ENCODE measurements at places on chromosomes 2 and 18.

- DNase-seq, result no peak
Observed at GRCh38 chr2:38074058-38074763, 1.7 kb downstream of the CYP1B1 start.

DNA sequence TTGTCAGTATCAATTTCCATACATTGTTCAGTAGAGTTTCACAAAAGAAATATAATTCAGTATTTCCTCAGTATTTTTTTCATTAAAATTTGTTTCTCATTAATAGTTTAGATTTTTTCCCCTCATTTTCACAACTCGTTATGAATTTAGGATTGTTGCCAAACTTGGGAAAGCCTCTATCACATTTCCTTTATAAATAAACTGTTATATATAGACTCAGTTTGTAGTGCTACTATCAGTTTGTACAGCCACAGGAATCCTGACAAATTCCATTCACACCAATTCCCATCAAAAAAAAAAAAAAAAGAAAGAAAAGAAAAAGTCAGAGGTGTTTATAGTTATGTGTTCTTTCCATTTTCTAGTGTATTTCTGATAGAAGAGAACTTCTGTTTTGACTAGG is 123.3 kb upstream of the DCC start:
- DNase-seq, result no peak

GRCh38 chr2:237726401-237726830 is 72.2 kb upstream of the RBM44 start:
- DNase-seq, result peak; percentile 67

DNA sequence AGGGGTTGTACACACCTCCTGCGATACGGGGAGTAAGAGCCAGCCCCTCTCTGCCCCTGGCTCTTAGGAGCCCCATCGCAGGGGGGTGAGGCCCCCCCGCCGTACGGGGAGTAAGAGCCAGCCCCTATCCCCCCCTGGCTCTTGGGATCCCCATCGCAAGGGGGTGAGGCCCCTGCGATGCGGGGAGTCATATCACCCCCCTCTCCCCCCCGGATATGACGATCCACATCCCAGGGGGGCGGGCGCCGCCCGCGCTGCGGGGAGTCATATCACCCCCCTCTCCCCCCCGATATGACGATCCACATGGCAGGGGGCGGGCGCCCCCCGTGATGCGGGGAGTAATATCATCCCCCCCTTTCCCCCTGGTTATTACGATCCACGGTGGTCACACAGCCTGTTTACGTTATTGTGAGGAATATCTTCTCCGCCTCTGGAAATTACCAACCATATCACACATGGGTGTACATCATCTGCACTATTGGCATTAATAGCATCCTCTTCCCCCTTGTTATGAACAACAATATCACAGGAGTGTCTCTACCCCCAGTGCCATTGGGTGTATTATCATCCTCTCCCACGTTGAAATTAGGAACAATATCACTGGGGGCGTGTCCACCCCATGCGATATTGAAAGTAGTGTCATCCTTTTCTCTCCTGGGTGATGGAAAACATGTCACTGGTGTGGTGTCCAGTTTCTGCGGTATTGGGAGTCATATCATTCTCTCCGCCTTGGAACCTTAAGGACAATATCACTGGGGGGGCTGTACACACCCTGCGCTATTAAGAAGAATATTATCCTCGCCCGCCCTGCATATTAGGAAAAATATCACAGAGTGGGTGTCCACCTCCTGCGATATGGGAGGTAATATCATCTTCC is 24.7 kb upstream of the NAGK start:
- no peak for DNase-seq

GRCh38 chr2:95040426-95040825 is 14.9 kb downstream of the MAL start:
- no peak for DNase-seq

- no peak for DNase-seq
Observed at GRCh38 chr18:389658-390357, 110.7 kb downstream of the COLEC12 start.
